ENCODE measurements at places on chromosomes 1 and 21. TPM values are rescaled to one million over a fixed set of nuclear protein-coding genes. Genes with fewer than 3 reads are reported as not detected.
A peak's percentile ranks its signal among the peaks of the same experiment; 100 is the strongest.

TINAGL1 gene
- total RNA-seq = 191 TPM

LGR6 gene
- 5.6 TPM for total RNA-seq

ASCL5 gene
- total RNA-seq = 0.38 TPM

MYOM3 gene
- 11.9 TPM for total RNA-seq

DNA sequence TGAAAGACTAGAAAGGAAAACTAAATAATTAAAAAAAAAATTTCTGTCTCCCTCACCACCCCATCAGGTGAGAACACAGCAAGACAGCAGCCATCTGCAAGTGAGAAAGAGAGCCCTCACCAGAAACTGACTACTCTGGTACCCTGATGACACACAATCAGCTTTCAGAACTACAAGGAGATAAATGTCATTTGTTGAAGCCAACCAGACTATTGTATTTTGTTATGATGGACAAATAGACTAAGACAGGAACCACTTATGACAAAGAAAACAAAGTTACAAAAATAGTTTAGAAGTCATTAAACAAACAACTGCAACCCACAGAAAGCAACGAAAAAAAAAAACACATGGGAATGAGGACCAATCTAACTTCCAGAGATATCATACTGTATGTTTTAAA is 98.3 kb downstream of the FAF1 start:
- DNase-seq = no peak

- no peak for DNase-seq
These were observed 2.3 kb downstream of the PACC1 start for GRCh38 chr1:212412374-212412773.

KRTAP11-1 gene
- not detected for total RNA-seq

CNTN2 gene
- total RNA-seq = not detected

LINGO4 gene
- total RNA-seq = not detected

GRCh38 chr1:63618011-63618410 is 24.8 kb downstream of the PGM1 start:
- DNase-seq = peak; percentile 46

DNA sequence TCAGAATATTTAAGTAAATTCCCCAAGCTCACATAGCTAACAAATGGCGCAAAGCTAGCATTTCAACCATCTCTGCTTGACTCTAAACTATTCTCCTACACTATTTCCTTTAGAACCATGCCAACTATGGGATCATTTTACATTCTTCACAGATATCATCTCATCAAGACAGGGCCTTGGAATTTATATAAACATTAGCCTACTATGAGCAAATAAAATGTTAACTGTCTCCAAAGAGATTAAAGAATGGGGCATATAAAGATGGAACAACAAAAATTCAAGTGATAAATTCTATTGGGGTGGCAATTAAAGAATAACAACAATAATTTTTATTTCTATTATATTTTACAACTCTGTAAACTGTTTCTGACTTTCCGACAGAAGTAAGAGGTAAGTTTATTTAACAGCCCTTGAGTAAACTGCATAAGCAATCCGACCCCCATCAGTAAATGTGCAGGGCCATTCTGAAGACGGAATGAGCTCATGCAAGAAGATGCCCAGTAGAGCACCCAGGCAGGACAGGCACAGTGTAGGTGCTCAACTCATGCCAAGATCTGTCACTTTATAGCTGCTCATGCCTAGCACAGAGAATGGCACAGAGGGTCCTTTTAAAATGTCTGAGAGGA is 261.9 kb downstream of the VAV3 start:
- no peak for DNase-seq

GRCh38 chr1:94863297-94863911 is 43.2 kb downstream of the SLC44A3 start:
- no peak for DNase-seq

DNA sequence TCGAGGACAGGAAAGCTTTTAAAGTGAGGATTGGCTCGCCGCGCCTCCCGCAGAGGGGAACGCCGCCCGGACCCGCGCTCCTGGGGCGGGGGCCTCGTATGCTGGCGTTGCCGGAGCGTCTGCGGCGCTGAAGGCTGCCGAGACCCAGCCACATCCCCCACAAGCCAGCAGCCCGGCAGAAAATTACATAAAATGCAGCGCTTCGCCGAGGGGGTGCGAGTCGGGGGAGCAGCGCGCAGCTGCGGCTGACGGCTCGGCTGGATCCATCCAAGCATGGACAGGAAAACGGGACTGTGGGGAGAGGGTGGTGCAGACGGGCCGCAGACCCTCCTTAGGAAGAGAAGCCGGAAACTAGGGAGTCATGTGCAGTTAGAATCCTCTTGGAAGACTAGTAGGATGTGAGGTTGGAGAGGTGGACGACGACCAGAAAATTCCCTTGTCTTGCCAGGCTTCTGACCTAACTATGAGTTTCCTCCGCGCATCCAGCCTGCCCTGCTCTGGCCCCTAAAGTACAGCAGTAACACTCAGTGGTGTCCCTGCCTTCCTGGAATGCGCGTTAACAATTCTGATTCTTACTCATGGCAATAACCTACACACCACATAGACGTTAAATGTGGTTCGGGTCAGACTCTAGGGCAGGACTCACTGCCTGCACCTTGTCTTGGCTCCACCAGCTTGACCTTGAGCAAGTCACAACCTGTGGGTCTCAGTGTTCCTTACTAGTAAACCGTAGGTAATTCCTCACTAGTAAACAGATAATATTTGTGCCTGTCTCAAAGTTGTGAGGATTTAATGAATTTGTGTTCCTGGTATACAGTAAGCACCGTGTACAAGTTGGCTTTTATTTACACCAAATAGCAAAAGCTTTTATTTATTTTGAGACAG is 953 bp upstream of the BRWD1 start:
- DNase-seq = peak; percentile 38

- peak; percentile 43 for DNase-seq
These were observed 676 bp upstream of the CTTNBP2NL start for GRCh38 chr1:112395256-112395820.

GRCh38 chr1:11727119-11727518 is 8.8 kb upstream of the AGTRAP start:
- no peak for DNase-seq

VHLL gene
- not detected for total RNA-seq

DNA sequence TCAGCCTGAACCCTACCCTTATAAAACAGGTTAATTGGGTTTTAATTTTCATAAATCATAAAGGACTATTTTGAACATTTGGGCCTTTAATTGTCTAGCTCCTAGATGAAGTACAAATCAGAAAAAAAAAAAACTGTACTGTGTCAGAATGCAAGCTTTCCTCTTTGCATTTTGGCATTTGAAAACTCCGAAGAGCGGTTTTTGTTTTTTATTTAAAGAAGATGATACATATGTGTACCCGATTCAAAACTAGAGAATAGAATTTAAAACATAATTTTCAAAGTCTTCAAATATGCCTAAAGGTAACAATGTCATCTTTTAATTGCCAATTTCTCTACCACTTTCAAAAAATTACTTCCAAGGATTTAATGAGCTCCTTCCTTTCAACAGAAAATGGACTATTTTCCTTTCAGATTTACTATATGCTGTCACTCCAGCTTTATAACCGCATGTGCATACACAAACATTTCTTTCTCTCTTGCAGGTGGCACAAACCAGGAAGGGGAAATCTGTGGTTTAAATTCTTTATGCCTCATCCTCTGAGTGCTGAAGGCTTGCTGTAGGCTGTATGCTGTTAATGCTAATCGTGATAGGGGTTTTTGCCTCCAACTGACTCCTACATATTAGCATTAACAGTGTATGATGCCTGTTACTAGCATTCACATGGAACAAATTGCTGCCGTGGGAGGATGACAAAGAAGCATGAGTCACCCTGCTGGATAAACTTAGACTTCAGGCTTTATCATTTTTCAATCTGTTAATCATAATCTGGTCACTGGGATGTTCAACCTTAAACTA is 33.7 kb downstream of the MRPL39 start:
- peak; percentile 56 for DNase-seq

GRCh38 chr1:64536836-64537490 is 67.0 kb downstream of the CACHD1 start:
- DNase-seq = no peak

- no peak for DNase-seq
These were observed 156.5 kb upstream of the ZNF648 start for GRCh38 chr1:182217967-182218366.

KCNJ15 gene
- not detected for total RNA-seq

GRCh38 chr21:26405735-26406361 is 167.2 kb downstream of the CYYR1 start:
- DNase-seq = peak; percentile 49

C1orf167 gene
- not detected for total RNA-seq

DNA sequence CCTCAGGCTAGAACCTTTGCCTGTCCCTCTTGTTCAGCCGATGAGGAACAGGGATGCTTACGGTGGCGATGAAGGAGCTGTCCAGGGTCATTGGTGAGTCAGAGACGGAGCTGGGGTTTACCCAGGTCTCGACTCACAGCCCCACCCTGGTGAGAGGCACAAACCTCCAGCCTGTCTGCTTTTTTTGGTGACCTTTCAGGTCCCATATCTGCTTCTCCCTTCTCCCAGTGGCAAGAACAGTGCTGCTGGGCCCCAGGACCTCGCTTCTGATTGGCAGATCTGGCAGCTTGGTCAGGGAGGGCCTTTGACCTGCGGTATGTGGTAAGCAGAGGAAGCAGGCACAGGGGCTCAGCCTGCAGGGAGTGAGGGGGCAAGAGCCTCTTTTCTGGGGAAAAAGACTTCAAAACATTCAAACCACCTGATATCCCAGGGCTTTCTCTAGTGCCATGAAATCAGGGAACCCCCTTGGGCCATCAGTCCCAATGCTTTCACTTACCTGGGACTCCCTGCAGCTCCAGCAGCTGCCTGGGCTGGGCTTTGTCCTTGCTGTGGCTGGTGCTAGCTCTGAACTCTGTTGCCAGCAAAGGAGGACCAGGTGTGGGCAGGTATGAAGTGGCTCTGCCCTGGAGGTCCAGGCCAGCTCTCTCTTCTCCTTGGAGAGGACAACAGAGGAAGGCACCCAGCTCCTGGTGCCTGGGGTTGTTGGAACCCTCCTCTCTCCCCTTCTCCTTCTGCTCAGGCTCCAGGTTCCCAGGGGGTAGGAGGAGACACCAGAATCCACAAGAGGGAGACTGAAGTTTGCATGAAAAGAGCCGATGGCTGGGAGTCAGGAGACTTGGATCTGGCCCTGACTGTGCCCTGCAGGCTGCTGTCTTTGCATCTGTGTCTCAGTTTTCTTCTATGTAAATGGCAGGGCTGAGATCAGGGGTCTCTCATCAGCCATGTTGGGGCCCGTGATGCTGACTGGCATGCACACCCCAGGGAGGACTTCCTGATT is 41.4 kb downstream of the TRIM62 start:
- DNase-seq = no peak

GRCh38 chr1:223031733-223032601 is 111.1 kb downstream of the TLR5 start:
- DNase-seq = no peak

- DNase-seq = no peak
These were observed 12.0 kb upstream of the WNT3A start for GRCh38 chr1:227994632-227995300.

SPRR5 gene
- total RNA-seq = not detected

DNA sequence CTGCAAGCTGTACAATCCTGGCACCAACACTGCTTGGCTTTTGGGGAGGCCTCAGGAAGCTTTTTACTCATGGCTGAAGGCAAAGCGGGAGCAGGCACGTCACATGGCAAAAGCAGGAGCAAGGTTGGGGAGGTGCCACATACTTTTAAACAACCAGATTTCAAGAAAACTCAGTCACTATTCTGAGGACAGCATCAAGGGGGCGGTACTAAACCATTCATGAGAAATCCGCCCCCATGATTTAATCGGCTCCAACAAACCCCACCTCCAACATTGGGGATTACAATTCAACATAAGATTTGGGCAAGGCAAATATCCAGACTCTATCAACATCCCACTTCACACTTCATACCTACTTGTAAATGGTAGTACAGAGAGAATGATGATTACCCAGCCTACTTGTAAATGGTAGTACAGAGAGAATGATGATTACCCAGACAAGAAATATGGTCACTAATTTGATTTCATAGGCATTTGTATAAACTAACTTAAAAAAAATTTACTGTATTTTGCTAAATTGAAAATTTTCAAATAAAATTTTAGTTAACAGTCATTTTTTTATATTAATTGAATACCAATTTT is 24.9 kb downstream of the ATP5PF start:
- DNase-seq = no peak

DNA sequence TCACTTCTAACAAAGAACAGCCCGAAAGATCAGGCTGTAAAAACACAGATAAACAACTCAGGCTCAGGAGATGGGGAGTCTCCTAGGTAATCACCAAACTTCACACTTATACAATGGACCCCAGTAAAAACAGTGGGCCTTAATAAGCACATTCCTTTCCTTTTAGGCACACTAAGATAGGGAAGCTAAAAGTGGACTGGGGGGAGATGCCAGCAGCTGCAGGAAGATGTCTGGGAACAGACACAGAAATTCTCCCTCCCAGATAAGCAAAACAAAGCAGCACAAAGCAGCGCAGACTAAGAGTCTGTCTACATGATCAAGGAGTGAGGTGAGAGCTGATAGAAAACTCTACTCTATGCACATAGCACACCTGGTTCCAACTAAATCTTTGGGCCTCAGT is 29.0 kb upstream of the CTBS start:
- peak; percentile 61 for DNase-seq

GRCh38 chr1:30373471-30374399 is 349.6 kb downstream of the MATN1 start:
- DNase-seq = no peak

PDIK1L gene
- 7.6 TPM for total RNA-seq

- no peak for DNase-seq
These were observed 188.3 kb upstream of the EDN2 start for GRCh38 chr1:41672641-41673361.

IL22RA1 gene
- total RNA-seq = 4.2 TPM

DNA sequence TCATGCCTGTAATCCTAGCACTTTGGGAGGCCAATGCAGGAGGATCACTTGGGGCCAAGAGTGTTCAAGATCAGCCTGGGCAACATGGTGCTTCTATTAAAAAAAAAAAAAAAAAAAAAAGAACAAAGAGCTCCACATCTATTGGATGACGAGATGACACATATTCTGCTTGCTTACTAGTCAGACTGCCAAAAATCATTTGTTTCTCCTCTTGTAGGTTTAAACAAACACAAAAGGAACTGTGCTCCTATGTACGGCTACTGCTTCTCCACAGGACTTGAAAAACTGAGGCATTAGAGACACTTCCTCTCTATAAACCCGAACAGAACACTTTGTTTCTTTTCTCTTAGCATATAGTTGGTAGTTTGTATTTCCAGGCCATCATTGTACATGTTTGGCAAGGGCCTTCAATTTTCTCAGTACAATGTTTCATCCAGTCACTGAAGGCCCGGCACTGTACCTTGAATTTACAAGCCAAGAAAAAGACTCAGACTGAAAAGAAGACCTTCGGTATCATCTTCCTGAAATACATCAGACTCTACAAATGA is 6.0 kb downstream of the TRIT1 start:
- no peak for DNase-seq

LDLRAD1 gene
- 1.6 TPM for total RNA-seq

Measured in PC-9 (cell line).